AG10803 (cell line): ENCODE measurements at places on chromosomes 7 and 10.

GRCh38 chr10:119251315-119251708 is 43.9 kb downstream of the GRK5 start:
- peak; percentile 78 for DNase-seq

DNA sequence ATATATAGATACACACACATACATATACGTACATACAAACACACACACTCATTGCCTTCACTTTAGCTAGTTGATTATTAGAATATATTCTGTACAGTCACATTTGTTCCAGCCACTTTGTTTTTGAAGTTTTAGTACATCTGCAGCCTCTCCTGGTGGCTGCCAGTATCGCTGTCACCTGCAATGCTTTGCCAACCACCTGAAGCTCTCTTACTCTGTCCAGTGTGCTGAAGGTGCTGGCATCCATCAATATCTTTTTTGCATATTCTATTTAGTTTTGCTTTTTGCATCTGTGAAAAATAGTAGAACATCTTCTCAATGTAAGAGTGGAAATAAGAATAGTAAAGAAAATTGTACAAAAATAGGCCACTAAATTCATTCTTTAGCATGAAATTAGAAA is 388.6 kb downstream of the EXOC4 start:
- no peak for DNase-seq

DNA sequence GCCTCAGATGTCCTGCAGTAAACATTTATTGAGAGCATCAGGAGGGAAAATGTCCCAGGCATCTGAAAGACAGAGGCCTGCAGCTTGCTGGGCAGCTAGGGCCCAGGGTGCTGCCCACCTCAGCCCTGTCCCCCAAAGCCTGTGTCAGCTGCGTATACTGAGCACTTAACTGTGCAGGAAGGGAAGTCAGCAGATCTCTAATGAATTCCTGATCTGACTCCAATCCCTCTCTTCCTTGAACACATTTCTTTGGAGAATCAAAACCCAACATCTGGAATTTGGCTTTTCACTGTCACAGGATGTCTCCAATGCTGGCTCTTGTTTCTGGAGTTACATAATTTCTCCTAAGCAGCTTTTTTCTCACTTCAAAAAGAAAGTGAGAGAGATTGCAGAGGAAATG is 364.7 kb upstream of the NFE2L3 start:
- DNase-seq, result no peak

DNA sequence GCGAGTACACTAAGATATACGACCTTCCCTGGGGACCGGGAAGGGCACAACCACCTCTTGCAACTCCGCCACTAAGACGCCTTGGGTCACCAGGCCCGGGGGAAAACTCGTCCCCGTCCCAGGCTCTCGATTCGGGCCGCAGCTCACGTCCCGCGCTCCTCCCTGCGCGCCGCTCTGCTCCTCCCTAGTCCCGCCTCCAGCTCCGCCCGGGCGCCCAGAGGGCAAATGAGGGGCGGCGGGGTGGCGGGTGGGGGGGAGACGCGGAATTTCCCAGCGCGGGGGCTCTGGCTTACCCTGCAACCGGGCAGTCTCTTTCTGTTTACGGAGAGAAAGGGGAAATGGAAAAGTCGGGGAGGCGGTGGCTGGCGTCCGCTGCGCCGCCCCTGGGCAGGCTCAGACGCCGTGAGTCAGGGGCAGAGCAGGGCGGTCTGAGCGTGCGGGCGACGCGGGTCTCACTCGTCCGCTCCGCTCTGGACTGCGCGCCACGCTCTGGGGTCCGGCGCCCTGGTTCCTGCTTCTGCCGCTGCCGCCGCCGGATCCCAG is at the start of gene MAP3K8:
MAP3K8 (plus strand) TSS at position 455 of the 543 bp plus-strand sequence. CDS start 4,755 bp downstream, outside the sequence.
- DNase-seq, result peak; percentile 85

GRCh38 chr7:135510592-135511183 is 786 bp upstream of the CNOT4 start:
- peak; percentile 33 for DNase-seq

- DNase-seq, result peak; percentile 65
Observed at GRCh38 chr7:124784879-124785818, 19.6 kb upstream of the GPR37 start.

- DNase-seq, result peak; percentile 8
Observed at GRCh38 chr7:19963695-19964094, 190.3 kb upstream of the TMEM196 start.

DNA sequence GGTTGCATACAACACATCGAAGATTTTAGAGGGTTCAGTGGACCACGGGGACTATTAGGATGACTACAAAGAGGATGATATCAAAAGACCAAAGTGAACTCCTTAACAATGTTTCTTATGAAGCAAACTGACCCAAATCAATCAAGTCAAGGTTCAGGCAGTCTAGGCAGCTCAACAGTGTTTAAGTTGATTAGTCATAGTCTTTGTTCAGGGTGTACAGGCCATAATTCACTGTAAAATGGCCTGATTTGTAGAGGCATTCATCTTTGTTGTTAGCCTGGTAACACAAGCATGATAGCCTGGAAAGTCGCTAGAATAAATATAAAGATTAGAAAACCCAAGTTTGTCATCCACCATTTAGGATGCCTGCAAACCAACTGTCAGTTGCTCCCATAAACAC is 32.6 kb downstream of the ANTXRL start:
- DNase-seq, result no peak

GRCh38 chr7:159064816-159065510 is 79.7 kb downstream of the VIPR2 start:
- no peak for DNase-seq

GRCh38 chr10:117656385-117657367 is 114.1 kb downstream of the EMX2 start:
- DNase-seq, result no peak

DNA sequence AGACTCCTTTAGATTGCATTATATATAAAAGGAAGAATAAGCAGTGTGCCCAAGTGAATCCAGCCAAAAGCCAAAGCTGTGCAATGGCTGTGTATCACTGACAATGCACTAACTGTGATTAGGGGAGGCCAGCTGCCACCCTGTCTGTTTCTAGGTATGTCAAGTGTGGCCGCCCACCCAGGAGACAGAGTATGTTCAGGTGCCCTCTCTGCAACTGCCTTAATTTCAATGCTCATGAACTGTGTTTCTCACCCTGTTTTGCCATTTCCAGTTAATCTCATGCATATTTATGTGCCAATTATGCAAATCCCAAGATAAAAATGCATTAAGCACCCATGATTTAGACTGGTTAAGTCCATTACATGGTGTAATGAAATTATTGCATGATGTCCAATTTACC is 159.4 kb downstream of the FRMD4A start:
- no peak for DNase-seq

DNA sequence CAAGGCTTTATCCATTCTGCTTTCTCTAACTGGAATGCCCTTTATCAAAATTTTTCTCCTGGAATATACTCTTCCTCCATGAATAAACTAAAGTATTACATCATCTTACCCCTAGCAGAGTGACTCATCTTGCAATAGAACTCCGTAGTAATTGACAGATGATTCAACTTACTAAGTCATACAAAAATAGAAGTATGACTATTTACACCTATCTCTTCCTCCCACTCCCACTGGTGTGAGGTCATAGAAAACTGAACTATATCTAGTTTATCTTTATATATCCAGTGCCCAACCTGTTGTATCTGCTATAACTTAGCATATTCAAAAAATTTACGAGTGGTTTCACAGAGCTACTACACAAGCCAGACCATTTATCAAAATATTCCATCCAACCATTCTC is 26.1 kb downstream of the ABCB1 start:
- peak; percentile 29 for DNase-seq

- DNase-seq, result no peak
Observed at GRCh38 chr7:44764081-44764480, 15.4 kb downstream of the ZMIZ2 start.

- no peak for DNase-seq
Observed at GRCh38 chr10:106133451-106133850, 1031.1 kb downstream of the SORCS1 start.

DNA sequence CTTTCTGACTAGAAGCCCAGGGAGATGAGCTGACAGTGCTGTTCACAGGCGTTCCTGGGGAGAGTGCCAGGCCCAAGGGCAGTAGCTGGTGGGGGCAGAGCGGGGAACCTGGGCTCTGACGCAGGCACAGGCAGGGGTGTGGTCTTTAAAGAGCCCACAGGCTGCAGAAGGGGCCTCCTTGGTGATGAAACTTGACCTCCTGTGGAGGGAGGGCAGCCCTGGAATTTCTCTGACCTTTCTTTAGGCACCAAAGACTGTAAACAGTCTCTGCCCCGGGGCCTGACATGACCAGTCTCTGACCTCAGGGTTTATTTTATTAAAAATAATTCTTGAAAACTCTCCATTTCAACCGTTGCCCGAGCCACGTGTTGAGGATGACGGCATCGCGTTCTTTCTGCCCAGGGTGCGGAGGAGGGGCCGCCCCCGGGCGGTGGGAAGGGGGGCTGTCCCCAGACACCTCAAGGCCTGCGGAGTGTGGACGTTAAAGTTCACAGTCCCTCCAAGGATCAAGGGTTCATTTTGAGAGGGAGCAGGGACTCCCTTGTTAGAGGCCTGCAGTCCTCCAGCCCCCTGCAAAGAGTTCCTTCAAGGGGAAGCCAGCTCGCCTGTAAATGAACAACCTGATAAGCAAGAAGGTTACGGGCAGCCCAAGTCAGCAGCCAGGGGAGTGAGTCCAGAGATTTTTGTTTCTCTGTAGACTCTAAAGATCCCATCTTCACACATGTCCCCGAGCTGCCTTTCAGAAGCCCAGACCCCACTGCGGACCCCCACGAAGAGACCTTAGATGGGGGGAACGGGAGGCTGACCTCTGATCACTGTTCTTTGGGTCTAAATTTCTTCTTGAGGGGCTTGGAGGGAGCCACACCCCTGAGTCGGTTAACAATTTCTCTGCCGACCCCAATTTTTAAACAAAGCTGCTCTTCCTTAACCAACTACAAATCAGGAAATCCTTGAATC is 128.9 kb downstream of the VIPR2 start:
- no peak for DNase-seq

DNA sequence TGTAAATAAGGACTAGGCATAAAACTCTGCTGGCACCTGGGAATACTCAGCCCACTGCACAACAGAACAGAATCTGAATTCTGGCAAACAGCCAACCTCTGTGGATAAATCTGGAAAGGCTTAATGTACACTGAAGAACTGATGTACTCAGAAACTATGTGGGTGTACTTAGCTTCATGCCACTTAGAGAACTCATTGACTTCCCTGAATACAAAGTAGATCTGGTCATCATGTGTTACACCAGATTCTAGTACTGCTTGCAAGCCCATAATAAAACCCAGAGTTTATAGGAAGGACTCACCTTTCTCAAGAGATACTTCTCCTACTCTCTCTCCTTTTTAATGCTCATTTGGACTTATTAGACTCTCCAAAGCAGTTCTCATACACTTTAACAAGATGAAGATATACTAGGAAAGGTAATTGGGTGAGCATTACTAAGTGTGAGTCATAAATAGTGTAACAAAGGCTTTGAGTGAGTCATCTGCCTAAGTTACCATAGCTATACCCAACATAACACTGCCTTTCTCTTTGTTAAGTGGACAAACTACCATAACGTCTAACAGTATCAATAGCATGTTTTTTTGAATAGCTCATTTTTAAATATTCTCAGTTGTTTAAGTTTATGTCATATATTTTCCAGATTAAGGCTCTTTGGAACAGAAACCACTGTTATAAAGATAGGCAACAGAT is 309.1 kb downstream of the MDFIC start:
- DNase-seq, result peak; percentile 93

DNA sequence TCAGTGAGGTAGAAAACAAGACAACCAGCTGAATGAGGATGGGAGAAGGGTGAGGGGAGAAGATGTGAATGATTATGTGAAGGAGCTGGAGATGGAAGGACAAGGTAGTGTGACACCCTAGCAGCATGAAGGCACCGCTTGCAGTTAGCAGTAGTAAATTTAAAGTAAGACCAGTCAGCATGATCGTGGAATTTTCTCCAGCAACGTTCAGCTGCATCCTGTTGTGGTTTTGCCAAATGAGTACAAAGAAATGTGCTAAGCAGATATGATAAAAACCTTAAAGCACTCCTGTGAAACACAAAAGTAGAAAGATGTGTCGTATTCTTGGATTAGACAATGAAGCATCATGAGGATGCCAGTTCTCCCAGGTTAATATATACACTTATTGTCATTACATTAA is 34.1 kb upstream of the IFRD1 start:
- peak; percentile 27 for DNase-seq

DNA sequence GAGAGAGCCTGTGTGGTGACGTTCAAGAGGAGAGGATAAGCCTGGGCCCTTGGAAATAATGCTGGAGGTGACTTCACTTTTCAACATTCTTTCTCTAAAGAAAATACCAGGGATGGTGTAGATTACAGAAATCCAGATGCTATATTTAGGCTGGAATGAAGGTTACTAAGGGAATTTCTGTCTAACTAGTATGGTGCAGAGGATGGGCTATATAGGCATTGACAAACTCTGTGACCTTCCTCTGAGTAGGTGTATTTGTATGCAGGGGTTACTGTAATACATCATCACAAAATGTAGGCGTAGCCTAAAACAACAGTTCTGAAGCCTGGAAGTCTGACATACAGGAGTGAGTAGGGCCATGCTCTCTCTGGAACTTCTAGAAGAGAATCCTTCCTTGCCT is 155.3 kb upstream of the INHBA start:
- peak; percentile 40 for DNase-seq

GRCh38 chr7:86939197-86939814 is 120.1 kb downstream of the ELAPOR2 start:
- peak; percentile 63 for DNase-seq

- DNase-seq, result no peak
Observed at GRCh38 chr7:19375976-19376375, 230.8 kb upstream of the FERD3L start.

DNA sequence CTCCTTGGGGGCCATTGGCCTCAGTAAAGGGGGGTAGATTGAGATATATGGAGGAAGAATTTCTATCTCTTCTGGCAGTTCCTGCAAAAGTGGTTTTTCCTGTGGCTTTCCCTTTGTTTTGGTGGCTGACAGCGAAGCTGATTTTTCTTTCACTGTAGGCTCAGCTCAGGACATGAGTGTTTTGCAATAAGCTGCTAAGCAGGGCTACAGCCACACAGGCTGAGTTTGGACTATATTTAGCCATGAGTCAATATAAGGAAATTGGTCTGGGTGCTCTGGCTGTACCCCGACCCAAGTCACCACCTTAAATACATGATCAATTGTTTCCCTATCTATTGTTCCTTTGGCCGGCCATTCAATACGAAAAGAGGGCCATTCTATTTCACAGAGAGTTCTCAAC is 212.7 kb upstream of the KCND2 start:
- DNase-seq, result peak; percentile 21

DNA sequence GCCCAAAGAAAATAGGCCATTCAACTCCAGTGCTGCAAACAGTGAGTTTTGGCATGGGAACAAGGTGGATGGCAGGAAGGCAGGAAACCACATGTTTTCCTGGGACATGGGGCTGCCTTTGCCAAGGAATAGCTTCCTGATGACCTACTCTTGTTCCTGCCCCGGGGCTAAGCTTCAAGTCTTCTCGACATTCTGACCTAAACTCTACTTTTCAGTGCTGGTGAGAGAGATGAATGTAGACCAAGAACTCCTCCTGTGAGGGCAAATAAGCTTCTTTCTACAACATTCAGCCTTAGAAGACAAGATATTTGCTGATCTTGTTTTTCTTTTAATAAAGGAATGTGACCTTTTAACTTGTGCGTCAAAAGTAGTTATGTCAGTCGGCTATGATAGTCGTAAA is 199.0 kb downstream of the GPR37 start:
- DNase-seq, result peak; percentile 59

- DNase-seq, result peak; percentile 48
Observed at GRCh38 chr10:124354411-124355382, 64.0 kb downstream of the OAT start.
